ENCODE measurements at places on chromosomes 4 and X. TPM values are rescaled to one million over a fixed set of nuclear protein-coding genes. Genes with fewer than 3 reads are reported as not detected.

Gene PAGE2B
- 0.97 TPM for total RNA-seq

Gene CLTRN
- total RNA-seq = not detected

DNA sequence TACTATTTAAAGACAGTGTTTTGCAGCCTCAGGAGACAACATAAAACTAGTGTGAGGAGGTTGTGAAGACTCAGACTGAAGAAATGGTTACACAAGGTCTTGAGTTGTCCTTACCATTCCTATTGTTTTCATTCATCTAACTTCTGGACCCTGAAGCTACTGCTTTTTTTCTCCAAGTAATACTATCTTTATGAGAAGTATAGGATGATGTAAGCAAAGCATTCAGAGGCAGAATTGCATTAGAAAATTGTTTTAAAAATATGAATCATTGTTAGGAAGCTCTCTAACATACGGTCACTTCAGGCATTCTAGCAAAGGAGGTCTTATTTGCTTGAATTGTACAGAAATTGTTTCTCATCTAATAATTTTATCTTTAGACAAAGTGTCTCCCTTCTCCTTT is 357.8 kb downstream of the TLL1 start:
- DNase-seq = no peak

GRCh38 chr4:39574946-39575345 is 47.7 kb upstream of the UGDH start:
- DNase-seq = no peak

Measured in activated CD8-positive, alpha-beta T cell treated with anti-CD3 and anti-CD28 coated beads, Interleukin-2, amount 10 ng/mL, durations not matched to agents 7 days and 5 days (primary cell).